ENCODE measurements at places on chromosomes 7 and 10.

DNA sequence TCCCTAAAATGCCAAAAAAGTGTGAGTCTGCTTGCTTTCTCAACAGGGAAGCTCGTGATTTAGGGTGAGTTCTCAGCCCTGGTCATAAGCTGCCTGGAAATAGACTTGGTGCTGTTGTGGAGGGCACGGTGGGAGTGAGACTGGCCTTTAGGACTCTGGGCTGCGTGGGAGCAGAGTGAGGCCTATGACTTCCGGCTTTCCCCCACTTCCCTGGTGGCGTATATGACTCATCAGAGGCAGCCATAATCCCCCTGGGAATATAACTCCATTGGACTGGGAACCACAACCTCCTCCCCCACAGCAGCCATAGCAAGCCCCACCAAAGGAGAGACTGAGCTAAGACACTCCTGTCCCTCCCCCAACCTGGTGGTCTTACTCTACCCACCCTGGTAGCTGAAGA is 95.0 kb downstream of the PON1 start:
- no peak for DNase-seq

DNA sequence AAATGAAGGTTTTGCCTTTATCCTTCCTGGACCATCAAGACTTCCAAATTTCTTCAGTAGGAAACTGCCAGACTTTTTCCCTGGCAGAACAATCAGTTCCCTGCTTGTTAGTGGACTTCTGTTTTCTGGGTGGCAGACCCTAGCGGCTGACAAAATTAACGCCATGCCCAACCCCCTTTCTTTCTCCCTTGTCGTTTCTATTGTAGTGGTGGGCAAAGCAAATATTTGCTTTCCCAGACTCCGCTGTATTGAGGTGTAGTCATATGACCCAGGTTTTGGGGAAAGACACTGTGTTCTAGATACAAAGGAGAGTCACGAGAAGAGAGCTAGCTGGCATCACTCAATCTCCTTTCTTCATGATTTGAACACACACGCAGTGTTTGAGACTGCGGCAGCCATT is 7.7 kb downstream of the PON2 start:
- DNase-seq: no peak

- no peak for DNase-seq
Observed at GRCh38 chr7:42548816-42549611, 312.0 kb upstream of the GLI3 start.

- no peak for DNase-seq
Observed at GRCh38 chr7:18996583-18996982, 120.9 kb downstream of the TWIST1 start.

- no peak for DNase-seq
Observed at GRCh38 chr7:84161398-84161797, 33.2 kb downstream of the SEMA3A start.

DNA sequence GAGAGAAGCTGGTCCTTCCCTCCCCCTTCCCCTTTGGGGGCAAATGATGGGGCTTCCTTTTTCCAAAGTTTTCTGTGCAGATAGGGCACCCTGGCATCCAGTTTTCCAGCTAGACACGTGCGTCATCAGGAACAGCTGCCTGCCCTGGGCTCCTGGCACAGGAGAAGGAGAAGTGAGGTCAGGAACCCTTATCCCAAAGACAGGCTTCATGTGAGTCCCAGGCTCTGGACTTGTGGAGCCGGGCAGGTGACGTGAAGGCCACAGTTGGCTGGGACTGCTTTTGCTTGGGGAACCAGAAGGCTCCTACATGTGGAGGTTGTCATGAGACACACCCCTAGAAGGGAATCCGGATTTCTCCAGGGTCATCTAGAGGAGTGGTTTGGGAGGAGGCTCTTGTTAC is 66.5 kb downstream of the RBM20 start:
- DNase-seq: no peak

DNA sequence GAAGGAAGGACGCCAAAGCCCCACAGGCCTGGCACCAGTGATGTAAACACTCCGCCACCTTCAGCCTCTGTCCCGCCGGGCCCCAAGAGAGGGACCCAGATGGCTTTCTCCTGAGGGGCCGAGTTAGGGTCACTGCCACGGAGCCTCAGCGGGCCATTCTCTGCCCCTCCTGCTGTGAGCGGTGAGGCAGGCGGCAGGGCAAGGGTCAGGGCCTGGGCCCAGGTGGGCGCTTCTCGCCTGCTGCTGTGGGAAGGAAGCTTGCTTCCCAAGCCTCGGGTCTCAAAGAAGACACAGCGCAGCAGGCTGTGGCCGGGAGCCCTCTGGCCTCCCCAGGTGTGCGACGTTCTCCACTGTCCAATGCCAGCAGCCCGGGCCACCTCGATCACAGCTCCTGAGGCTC is 84.8 kb downstream of the PROSER2 start:
- no peak for DNase-seq

- DNase-seq: no peak
Observed at GRCh38 chr10:17387861-17388503, 66.4 kb downstream of the ST8SIA6 start.

DNA sequence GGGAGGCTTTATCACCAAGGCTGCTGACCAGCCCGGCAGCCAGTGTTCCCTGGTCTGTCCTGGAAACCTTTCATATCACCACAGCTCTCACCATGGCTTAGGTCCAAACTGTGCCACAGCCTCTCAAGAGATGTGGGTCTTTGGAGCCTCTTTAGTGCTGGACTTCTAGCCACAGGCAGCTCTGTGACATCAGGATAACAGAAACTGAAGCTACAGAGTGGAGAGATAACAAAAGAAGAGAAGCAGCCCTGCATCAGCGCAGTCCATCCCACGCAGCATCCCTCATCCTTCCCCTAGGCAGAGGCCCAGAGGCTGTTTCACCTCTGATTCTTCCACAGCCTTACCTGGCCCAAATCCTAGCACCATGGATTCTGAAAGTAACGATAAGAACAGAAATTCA is 187.9 kb upstream of the KMT2E start:
- no peak for DNase-seq

- peak; percentile 96 for DNase-seq
Observed at GRCh38 chr10:71835671-71836595, 15.1 kb downstream of the PSAP start.

GRCh38 chr10:78214955-78215354 is 181.3 kb downstream of the RPS24 start:
- DNase-seq: no peak

- no peak for DNase-seq
Observed at GRCh38 chr7:16460789-16461493, 4.6 kb downstream of the SOSTDC1 start.

All from cardiac muscle cell (in vitro differentiated cells and primary cell).